ENCODE measurements at places on chromosomes 5 and 9. TPM values are rescaled to one million over a fixed set of nuclear protein-coding genes. Genes with fewer than 3 reads are reported as not detected.

GRCh38 chr9:9552665-9553064 lies 1060.1 kb downstream of the PTPRD start:
- no peak for DNase-seq
- H3K27ac ChIP-seq = no peak overlapping the region
- H3K4me1 ChIP-seq = no peaks in the 10 kb centered on the region

The SLC6A18 gene
- not detected for total RNA-seq

DNA sequence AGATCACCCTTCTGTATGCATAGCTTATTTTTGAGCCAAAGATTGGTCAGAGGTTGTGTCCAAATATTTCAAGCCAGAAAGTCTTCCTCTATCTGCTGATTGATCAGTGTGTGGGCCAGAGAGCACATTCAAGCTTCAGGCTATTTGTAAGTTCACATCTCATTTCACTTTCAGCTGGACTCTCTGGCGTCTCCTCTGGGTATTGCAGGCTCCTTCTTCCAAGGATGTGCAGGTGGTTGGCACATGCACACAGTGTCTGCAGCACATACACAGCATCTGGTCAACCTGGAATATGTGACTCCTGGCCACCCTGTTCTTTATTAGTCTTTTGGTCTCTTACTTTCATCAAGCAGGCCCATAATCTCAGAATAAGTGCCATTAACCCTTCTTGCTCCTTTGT lies 516.1 kb downstream of the ANXA1 start:
- peak; percentile 8 for DNase-seq
- no peaks in the 10 kb centered on the region for H3K27me3 ChIP-seq
- no peak overlapping the region for H3K4me3 ChIP-seq
- H3K4me1 ChIP-seq = no peaks in the 10 kb centered on the region
- no peak overlapping the region for H3K27ac ChIP-seq
- no peaks in the 10 kb centered on the region for H3K36me3 ChIP-seq

The ADGRV1 gene
- total RNA-seq = 0.17 TPM

The CMBL gene
- total RNA-seq = 14.4 TPM

DNA sequence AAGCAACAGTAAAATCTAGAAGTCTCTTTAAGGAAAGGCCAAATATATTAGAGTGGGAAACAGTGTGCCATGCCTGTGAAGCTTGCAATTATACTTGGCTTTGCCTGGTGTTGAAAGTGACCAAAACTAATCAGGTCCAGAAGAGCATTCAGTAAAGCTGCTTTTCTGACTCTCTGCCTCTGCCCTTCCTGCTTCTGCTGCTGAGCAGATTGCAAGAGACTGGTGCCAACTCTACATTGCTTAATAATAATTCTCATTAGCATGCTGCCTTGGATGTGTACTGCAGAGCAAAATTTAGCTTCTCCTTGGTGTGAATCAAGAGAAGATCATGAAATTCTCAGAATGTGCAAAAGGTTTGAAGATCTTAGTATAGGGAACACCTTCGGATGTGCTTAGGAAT lies 120.4 kb upstream of the RFX3 start:
- H3K27ac ChIP-seq = no peak overlapping the region
- H3K4me3 ChIP-seq = no peak overlapping the region
- no peak for DNase-seq
- H3K36me3 ChIP-seq = no peaks in the 10 kb centered on the region

The GRXCR2 gene
- not detected for total RNA-seq

DNA sequence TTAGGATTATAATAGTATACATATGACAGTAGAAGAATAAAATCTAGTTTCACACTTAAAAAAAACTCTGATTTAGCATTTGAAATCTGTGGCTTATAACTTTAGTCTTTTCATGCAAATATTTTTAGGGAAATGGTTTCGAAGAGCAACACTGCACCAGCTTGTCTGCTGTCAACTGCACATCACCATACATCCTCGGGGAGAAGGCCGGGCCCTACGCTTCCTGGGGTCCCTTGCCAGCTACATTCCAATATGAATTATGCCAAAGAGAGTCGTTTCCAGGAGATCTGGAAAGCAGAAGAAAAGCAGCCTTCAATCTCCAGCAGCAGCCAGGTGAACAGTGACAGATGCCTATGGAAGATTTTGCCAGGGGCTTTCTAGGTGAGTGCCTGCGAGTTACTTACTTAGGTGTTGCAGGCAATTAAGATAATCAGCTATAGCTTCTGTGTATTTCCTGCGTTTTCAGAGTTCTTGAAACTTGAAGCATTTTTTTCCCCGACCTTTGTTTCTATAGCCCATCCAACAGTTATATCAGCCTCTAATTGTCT lies 166.8 kb downstream of the TRPM3 start:
- H3K4me1 ChIP-seq = peaks cover 8% of the 10 kb centered on the region
- H3K27ac ChIP-seq = peak overlapping the region; percentile 17
- H3K27me3 ChIP-seq = no peaks in the 10 kb centered on the region

The LMAN2 gene
- total RNA-seq = 294 TPM

GRCh38 chr9:16627521-16627920 lies 242.9 kb downstream of the BNC2 start:
- H3K27me3 ChIP-seq = no peaks in the 10 kb centered on the region
- H3K27ac ChIP-seq = peak overlapping the region; percentile 85

DNA sequence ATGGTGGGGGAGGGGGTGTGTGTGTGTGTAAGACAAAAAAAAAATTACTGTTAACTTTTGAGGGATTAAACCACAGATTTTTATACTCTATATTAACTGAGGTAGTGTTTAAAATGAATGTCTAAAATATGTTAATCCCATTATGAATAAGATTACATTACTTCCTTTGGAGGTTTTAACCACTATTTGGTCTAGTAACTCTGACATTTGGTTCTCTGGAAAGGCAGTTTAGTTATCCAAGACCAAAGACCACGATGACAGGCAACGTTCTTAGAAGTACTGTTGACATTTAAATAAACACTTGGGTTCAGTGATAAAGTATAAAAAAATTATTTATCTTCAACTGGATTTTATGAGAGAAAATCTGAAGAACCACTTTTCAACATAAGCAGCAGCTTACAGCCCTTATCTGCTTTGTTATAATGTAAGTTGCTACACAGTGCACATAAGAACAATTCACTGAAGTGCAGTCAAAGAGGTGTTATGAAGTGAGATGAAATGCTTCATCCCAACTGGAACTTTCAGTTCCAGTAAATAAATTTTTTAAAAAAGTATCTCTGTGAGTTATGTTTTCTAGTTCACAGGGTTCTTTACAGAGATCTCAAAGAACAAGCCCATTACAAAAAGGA lies 94.5 kb downstream of the OSMR start:
- no peaks in the 10 kb centered on the region for H3K27me3 ChIP-seq
- H3K4me1 ChIP-seq = peaks cover 3% of the 10 kb centered on the region
- DNase-seq = no peak
- no peak overlapping the region for H3K4me3 ChIP-seq

The ECSCR gene
- not detected for total RNA-seq

DNA sequence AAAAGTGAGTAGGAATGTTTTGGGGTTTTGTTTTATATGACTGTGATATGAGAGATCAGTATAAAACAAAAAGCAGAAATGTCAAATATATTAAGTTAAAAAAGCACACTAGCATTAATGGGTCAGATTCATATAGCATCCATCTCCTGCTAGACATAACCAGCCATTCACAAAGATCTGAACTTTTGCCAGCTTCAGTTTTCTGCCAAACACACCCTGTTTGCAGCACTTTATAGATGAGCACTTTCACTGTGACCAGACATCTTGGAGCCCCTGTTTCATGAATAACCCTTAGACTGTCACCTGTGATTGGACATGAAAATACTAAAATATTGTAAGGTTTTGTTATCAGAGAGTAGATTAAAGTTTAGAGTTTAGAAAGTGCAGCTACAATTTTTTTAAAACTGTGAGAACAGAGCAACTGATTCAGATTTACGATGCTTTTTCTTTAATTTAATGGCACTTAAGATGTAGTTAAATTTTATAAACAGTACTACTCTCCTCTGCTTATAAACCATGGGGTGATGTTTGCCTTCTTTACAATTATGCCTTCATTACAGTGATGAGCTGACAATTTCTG lies 142.6 kb downstream of the KCTD16 start:
- no peak for DNase-seq
- no peaks in the 10 kb centered on the region for H3K4me1 ChIP-seq
- no peak overlapping the region for H3K4me3 ChIP-seq
- H3K27me3 ChIP-seq = no peaks in the 10 kb centered on the region
- no peaks in the 10 kb centered on the region for H3K36me3 ChIP-seq

The STKLD1 gene
- 0.99 TPM for total RNA-seq

The ARAP3 gene
- total RNA-seq = 2.6 TPM

DNA sequence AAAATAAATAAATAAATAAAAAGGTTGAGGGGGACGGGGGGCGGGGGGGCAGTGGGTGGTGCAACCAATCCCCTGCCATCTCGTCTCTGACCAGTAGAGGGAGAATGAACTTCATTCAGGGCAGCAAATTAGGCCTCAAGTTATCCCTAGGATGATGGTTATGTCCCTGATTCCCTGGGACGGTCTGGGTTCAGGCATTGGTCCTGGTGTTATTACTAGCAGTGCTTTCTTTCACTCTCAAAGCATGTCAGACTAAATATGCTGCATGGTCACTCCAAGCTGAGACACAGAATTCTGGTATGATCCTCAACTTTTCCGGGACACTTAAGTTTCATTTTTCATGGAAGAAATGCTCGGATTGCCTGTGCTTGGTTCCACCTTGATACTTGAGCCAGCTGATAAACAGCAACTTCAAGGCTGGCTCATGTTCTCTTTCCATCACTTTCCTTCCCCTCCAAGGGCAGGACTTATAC lies 59.4 kb downstream of the DAP start:
- peaks cover 20% of the 10 kb centered on the region for H3K4me1 ChIP-seq
- peak; percentile 56 for DNase-seq
- H3K4me3 ChIP-seq = no peak overlapping the region
- peak overlapping the region; percentile 83 for H3K27ac ChIP-seq

The IL33 gene
- total RNA-seq = 1.3 TPM

The IRGM gene
- total RNA-seq = not detected

The CCL21 gene
- total RNA-seq = not detected

- H3K27ac ChIP-seq = no peak overlapping the region
- no peaks in the 10 kb centered on the region for H3K4me1 ChIP-seq
- DNase-seq = no peak
- H3K27me3 ChIP-seq = no peaks in the 10 kb centered on the region
- no peak overlapping the region for H3K4me3 ChIP-seq
These were observed 1749.0 kb upstream of the C9orf72 start for GRCh38 chr9:29322240-29322639.

- no peaks in the 10 kb centered on the region for H3K4me1 ChIP-seq
- no peaks in the 10 kb centered on the region for H3K36me3 ChIP-seq
- H3K4me3 ChIP-seq = no peak overlapping the region
- H3K27me3 ChIP-seq = no peaks in the 10 kb centered on the region
These were observed 167.2 kb upstream of the IRX4 start for GRCh38 chr5:2049876-2050275.

- no peak overlapping the region for H3K4me3 ChIP-seq
- H3K27ac ChIP-seq = no peak overlapping the region
- no peak for DNase-seq
- H3K36me3 ChIP-seq = no peaks in the 10 kb centered on the region
- H3K27me3 ChIP-seq = no peaks in the 10 kb centered on the region
These were observed 714.9 kb upstream of the MEF2C start for GRCh38 chr5:89597878-89598277.

The TRIM52 gene
- total RNA-seq = 7.9 TPM

DNA sequence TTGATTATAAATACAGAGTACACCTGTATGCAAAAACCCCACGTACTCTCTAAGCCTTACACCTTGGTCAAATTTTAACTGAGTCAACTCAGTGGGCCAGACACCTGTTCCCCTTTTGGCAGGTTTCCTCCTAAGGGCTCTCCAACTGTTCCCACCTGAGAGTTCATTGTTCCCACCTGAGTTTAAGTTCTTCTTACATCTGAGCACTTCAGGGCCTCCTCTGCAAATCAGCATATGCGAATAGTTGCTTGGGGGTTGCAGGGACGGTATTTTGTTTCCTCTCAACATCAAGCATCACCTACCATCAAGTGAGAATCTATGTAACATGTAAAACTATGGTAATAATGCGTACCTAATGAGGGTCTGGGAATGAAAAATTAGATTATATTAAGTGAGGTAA lies 300.0 kb downstream of the PIK3R1 start:
- H3K27me3 ChIP-seq = no peaks in the 10 kb centered on the region
- H3K27ac ChIP-seq = no peak overlapping the region
- H3K36me3 ChIP-seq = no peaks in the 10 kb centered on the region
- no peaks in the 10 kb centered on the region for H3K4me1 ChIP-seq
- H3K4me3 ChIP-seq = no peak overlapping the region

Data from fibroblast of lung (primary cell).